ENCODE measurements at places on chromosomes 5 and 9.

DNA sequence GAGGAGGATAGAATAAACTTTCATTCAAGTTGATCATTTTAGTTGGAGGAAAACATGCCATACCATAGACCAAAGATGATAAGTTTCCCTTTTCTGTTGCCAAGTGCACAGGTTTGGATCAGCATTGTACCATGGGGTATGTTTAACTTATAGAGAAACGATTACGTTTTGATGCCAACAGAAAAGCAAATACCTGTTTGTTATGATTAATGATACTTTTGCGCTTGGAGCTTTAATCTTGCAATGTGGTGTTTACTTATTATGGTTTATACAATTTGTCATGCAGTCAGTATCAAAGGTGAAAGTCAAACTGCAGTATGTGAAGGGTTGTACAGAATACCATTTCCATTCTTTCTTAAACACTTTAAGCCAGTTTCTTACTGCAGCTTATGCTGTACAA is 13.2 kb upstream of the ARHGEF28 start:
- DNase-seq, result no peak

DNA sequence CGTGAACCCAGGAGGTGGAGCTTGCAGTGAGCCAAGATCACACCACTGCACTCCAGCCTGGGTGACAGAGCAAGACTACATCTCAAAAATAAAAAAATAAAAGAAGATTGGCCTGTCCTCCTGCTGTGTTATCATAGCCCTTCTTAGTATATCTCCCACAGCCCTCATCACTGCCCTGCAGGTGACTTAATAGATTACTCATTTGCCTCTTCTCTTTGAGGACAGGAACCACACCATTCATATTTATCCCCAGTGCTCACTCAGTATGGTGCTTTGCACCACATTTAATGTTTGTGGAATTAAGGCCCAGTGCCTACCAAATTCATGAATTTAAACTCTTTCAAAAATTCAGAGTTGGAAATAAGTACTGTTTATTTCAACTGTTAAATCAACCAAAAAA is 10.3 kb downstream of the IDNK start:
- DNase-seq, result no peak

GRCh38 chr9:73357607-73358006 is 205.9 kb downstream of the ANXA1 start:
- no peak for DNase-seq

DNA sequence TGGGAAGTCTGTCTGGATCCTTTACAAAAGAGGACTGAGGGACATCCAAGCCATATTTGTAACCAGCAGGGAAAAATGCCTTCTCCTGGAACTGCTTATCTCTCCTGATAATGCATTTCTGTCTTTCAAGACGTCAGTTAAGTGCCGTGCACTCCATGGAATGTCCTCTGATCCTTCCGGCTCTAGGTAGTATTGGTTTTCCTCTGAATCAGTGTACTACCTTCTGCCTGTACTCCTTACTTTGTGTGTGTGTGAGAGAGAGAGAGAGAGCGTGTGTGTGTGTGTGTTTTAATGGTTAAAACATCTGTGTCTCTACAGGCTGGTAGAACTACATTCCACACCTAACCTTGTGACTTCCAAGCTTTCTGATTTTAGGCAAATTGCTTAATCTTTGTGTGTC is 89.9 kb downstream of the PIP5K1B start:
- DNase-seq, result no peak

DNA sequence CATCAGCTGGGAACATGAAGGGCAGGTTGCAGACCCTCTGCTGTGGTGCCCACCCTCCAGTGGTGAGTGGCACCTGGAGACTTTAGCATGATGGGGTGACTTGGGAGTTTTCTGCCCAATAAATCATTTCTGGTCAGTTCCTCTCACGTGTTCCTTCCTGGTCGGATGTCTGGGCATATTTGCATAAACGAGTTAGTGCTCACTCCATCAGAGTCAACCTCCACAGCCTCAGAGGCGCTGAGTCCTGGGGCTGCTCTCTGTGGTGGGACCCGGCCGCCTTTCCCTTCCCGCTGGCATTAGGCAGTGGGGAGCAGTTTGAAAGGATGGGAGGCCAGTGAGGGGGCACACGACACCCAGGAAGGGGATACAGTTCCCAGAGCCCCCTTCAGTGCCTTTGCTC is 114.0 kb upstream of the FCN2 start:
- no peak for DNase-seq

- no peak for DNase-seq
Observed at GRCh38 chr5:145101246-145101645, 733.9 kb downstream of the PRELID2 start.

- DNase-seq, result no peak
Observed at GRCh38 chr5:33170411-33170810, 270.4 kb upstream of the TARS1 start.

- DNase-seq, result no peak
Observed at GRCh38 chr9:101691657-101692056, 46.8 kb downstream of the GRIN3A start.

- DNase-seq, result no peak
Observed at GRCh38 chr9:70551396-70551795, 136.9 kb upstream of the KLF9 start.

GRCh38 chr9:93467462-93467861 is 14.1 kb upstream of the FAM120AOS start:
- DNase-seq, result no peak

DNA sequence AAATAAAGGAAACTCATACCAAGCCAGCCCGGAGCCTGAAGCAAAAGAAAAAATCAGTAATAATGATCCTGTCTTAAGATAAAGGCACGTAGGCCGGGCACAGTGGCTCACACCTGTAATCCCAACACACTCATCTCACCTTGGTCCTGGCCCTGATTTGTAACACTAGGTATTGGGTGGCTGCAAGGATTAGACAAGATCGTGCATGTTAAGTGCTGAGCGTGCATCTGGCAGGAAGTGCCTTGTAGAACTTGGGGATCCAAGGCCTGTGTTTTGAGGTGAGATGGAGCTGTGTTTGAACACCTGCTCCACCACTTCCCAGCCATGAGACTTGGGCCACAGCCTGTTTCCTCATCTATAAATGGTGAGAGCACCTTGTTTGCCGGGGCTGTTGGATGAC is 41.5 kb downstream of the SPRY4 start:
- no peak for DNase-seq

DNA sequence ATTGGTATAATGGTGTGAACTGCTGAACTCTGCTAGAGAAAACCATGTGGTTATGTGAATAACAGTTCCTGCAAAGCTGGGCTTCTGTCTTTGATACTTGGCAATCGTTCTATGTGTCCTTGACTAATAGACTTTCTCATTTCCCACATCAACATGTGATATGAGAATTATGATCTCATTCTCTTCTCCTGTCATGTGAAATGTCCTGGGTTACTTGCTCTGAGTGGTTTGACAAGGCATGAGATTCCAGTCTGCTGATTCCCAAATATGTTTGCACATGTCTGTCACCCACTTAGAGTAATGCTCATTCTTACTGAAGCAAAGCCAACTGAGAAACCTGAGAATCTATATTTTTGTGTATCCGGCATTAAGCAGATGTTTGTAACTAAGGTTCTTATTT is 141.2 kb downstream of the PARP8 start:
- DNase-seq, result no peak

DNA sequence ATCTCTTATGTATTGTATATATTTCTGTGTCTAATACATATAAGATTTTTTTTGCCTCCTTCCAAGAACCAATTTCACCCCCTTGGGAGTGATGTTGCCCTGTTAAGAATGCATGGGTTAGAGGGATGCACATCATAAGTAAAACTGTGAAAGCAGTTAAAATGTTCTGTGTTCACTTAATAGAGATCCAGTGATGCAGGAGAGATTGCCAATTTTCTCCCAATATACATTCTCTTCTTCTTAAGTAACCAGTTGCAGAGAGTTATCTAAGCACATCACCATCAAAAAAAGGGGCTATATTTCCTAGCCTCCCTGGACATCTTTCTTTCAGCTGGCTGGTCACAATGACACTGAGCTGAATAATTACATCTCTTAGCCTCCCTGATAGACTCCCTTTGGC is 307.0 kb downstream of the OSTF1 start:
- DNase-seq, result no peak

- no peak for DNase-seq
Observed at GRCh38 chr9:86945728-86946200, 1.5 kb downstream of the GAS1 start.

DNA sequence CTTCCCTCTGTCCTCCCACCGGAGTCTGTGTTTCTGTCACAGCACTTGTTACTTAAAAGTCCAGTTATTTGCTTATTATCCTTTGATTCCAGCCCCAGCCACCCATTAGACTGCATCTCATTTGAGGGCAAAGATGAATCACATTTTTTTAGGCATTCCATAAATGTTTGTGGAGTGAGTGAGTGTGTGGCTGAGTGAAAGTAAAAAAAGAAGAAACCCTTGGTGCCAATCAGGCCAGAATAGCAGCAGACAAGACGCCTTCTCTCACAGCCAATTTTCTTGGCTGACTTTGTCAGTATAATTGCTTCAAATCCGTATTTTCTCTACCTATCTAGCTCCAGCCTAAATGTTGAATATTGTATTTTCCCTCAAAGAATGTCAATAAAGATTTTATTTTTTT is 613.0 kb upstream of the WWC1 start:
- no peak for DNase-seq

GRCh38 chr9:27195191-27195590 is 86.2 kb downstream of the TEK start:
- no peak for DNase-seq

- DNase-seq, result no peak
Observed at GRCh38 chr5:135458356-135458755, 6.2 kb upstream of the TIFAB start.

- DNase-seq, result no peak
Observed at GRCh38 chr9:97632248-97632984, 752 bp downstream of the TSTD2 start.

DNA sequence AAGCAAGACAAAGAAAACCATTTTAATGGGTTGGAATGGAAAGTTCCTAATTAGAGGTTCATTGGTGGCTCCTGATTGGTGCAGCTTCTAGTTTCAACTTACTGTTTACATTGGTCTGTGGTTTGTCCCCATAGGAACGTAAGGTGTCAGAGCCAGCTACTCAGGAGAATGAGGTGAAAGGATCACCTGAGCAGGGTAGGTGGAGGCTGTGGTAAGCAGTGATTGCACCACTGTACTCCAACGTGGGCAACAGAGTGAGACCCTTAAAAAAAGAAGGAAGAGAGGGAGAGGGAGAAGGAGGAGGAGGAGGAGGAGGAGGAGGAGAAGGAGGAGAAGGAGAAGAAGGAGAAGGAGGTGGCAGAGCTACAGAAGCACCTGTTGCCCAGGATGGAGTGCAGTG is 30.4 kb downstream of the KCNIP1 start:
- no peak for DNase-seq

All from CD4-positive, alpha-beta T cell treated with Interferon alpha-2 for 1 hour (primary cell).